ENCODE measurements at places on chromosomes 2 and 18. TPM values are rescaled to one million over a fixed set of nuclear protein-coding genes. Genes with fewer than 3 reads are reported as not detected.

DPYSL5 gene
- not detected for total RNA-seq

CPO gene
- 0.17 TPM for total RNA-seq

CRYGD gene
- total RNA-seq, result not detected

TSPYL6 gene
- total RNA-seq, result under 0.01 TPM

LYG1 gene
- total RNA-seq, result 0.73 TPM

DNAH6 gene
- 0.58 TPM for total RNA-seq

CD8B2 gene
- total RNA-seq, result not detected

SP140L gene
- total RNA-seq, result 9.6 TPM

DSEL gene
- total RNA-seq, result 156 TPM

RESP18 gene
- not detected for total RNA-seq

PLB1 gene
- total RNA-seq, result 2.0 TPM

ALPG gene
- total RNA-seq, result not detected

SLC9A4 gene
- total RNA-seq, result not detected

ACTR1B gene
- total RNA-seq, result 62.2 TPM

PJVK gene
- 2.5 TPM for total RNA-seq

HDAC4 gene
- 19.9 TPM for total RNA-seq

PRKAG3 gene
- total RNA-seq, result 0.50 TPM

GALNT5 gene
- 81.0 TPM for total RNA-seq

ZSCAN30 gene
- 21.7 TPM for total RNA-seq

SRD5A2 gene
- total RNA-seq, result not detected

NOTO gene
- not detected for total RNA-seq

IL37 gene
- not detected for total RNA-seq

RND3 gene
- 413 TPM for total RNA-seq

SERPINB2 gene
- total RNA-seq, result 6.5 TPM

NGEF gene
- total RNA-seq, result 0.44 TPM

RAB6C gene
- not detected for total RNA-seq

RAPGEF4 gene
- total RNA-seq, result 0.66 TPM

All from smooth muscle cell of trachea (primary cell).